ENCODE measurements at places on chromosomes 5 and 9.

DNA sequence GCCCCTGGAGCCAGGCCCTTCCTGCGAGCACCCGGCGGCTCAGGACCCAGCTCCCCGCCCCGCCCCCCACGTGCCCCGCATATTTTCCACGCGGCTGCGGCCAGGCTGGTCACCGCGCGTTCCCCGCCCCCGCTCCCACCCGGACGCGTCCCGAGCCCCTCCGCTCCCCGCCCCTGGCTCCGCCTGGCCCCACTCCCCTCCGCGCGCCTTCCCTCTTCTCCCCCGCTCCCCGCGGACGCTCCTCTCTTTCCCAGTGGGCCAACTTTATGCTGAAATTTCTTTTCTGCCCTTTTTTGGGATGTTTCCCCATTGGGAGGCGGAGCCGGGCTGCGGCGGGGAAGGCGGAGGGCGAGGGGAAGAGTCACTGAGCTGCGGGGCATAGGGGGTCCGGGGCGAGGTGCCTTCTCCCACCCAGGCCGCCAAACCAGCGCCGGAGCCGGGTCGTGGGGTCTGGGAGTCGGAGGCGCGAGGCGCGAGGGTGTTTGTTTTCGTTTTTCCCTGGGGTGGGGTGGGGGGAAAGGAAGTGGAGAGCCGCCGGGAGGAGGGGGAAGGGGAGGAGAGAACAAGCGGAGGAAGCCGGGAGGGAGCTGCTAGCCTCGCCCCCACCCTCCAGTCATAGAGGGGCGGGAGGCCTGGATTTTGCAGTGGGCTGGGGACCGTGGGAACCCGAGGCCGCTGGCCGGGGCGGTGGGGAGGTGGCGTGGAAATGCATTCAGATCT is 1.0 kb upstream of the TPM2 start:
- DNase-seq = peak; percentile 30

DNA sequence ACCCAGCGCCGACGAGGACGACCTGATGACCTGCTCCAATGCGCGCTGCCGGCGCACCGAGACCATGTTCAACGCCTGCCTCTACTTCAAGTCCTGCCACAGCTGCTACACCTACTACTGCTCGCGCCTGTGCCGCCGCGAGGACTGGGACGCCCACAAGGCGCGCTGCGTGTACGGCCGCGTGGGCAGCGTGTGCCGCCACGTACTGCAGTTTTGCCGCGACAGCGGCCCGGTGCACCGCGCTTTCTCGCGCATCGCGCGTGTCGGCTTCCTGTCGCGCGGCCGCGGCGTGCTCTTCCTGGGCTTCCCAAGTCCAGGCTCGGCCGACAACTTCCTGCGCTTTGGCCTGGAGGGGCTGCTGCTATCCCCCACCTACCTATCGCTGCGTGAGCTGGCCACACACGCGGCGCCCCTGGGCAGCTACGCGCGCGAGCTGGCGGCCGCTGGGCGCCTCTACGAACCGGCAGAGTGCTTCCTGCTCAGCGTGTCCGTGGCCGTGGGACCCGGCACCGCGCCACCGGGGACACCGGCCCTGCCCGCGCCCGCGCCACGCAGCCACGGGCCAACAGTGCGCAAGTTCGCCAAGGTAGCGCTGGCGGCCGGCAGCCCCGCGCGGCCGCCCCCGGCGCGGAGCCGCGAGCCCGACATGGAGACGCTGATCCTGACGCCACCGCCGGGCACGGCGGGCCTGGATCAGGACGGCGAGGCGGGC is 2.7 kb upstream of the PHPT1 start:
- no peak for DNase-seq

DNA sequence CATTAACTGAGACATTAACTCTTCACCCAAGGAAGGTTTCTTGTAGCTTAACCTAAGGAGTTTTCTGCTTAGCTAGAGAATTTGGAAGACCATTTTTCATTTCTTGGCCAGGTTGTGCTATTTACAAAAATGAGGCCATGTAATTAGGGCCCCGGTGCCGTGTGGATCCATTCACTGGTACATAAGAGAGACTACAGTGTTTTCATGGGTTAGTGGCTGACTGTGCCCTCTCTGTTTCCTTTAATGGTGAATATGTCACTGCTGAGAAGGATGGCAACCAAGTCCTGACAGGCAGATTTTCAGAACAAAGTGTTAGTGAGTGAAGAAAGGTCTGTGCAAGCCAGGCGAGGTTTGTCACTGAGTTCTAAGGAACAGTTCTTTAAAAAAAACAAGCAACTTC is 15.4 kb downstream of the MEGF10 start:
- DNase-seq = no peak

GRCh38 chr5:153744751-153745150 is 254.3 kb downstream of the GRIA1 start:
- no peak for DNase-seq

DNA sequence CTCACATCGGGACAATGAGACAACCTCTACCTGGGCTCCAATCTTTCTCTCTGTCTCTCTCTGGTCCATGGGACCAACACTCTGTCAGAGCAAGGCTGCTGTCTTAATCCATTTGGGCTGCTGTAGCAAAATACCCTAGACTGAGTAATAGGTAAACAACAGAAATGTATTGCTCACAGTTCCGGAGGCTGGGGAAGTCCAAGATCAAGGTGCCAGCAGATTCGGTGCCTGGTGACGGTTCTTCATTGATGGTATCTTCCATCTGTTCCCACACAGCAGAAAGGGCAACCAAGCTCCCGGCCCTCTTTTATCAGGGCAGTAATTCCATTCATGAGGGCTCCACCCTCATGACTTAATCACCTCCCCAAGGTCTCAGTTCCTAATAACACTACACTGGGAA is 61.3 kb upstream of the SPOCK1 start:
- no peak for DNase-seq

DNA sequence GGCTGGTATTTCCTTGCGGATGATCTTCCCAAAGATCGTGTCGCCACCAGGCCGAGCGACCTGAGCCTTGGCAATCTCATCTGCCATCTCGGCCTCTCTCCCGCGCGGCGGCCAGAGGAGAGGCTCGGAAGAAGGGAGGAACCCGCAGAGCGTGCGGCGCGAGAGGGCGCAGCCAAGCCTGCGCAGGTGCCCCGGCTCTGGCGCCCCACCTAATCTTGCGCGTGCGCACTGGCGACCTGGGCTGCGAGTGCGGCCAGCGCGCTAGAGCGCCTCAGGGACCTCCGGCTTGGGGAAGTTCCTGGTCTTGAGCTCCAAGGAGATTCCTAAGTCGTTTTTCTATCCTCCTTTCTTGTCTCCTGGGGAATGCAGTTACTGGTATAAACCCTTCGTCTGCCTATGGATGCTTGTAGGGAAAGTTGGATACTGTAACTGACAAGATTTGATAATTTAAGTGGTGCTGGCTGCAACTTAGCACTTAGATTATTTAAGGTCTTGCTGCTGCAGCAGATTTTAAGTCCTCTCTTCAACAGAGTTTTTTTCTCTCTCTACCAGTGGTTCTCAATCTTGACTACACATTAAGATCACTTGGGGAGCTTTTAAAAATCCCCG is at the start of gene HINT1:
TSS of gene HINT1 (minus strand) at position 138 of the 609 bp plus-strand sequence. CDS start at position 87, 51 bp downstream.
- peak; percentile 88 for DNase-seq

DNA sequence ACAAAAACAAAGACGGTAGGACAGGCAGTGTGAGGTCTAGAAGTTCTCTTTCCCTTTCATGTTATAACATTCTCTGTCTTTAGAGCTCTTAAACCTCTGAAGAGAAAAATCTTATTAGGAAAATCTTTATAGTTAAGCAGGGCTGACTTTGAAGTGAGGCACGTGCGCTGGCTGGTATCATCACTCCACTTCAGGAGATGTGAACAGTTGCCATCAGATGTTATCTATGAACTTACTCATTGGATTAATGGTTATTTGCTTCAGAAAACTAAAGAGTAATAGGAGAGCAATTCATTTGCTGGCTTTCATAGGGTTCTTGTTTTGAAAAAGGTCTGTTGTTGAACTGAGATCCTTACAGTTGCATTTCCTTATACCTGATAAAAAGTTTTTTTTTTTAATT is 25.7 kb downstream of the LRRTM2 start:
- DNase-seq = no peak

- DNase-seq = no peak
Measured at GRCh38 chr9:108383796-108384195, 472.0 kb downstream of the ACTL7B start.

DNA sequence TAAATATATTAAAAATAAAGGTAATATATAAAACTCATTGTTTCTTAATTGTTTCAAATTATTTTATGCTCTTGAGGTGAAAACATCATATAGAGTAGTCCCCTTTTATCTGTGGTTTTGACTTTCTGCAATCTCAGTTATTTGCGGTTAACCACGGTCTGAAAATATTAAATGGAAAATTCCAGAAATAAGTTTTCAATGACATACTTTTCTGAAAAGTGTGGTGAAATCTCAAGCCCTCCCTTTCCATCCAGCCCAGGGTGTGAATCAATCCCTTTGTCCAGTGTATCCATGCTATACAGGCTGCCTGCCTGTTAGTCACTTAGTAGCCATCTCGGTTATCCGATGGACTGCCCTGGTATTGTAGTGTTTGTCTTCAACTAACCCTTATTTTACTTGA is 546.7 kb upstream of the DMAC1 start:
- DNase-seq = no peak

DNA sequence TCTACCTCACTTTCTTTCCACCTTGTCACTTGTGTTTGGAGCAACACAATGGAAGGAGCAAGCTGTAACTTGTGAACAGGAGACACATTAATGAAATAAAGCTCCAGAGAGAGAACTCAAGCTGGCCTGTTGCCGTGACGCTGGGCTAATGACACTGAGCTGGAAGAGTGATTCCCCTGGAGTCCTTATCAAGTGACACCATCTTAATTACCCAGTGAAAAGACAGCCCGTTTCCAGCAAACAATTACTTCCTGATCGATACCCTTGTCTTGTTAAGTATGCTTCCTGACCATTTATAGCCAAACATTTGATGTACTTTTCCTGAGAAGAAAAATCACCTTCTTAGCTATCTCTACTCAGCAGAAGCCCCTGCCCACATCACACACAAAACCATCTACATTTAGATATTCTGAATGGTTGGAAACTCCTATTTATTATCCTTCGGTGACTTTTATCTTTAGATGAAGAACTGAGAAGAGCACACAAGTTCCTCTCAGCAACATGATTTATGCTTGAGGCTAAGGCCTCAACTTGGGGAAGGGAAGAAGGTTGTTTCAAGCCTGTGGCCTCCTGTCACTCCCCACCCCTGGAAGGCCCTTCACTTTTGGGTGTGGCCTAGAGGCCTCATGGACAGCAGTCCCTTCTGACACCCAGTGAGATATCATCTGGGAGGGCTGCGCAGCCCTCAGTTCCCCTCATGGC is 34.1 kb downstream of the CRHBP start:
- no peak for DNase-seq
